ENCODE measurements at places on chromosomes 3 and 15.
A peak's percentile ranks its signal among the peaks of the same experiment; 100 is the strongest.

DNA sequence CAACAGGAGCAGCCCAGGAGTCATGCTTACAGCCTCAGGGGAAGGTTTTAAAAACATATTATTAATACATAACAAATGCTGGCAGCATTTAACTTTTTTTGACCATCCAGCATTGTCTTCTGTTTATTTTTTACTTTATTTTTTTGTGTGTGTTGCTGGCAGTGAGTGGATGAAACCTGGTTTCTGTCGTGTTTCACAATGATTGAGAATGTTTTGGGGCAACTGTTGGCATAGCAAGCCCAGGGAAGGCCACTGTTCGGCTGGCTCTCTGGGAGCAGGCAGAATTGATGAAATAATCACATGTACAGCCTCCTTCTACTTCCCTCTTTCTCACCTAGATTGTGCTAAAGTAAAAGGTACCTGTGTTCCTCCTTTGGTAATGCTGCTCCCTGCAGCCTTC is 190.2 kb downstream of the NR1D2 start:
- DNase-seq: no peak

- DNase-seq: no peak
Observed at GRCh38 chr3:36196058-36196457, 184.2 kb upstream of the STAC start.

DNA sequence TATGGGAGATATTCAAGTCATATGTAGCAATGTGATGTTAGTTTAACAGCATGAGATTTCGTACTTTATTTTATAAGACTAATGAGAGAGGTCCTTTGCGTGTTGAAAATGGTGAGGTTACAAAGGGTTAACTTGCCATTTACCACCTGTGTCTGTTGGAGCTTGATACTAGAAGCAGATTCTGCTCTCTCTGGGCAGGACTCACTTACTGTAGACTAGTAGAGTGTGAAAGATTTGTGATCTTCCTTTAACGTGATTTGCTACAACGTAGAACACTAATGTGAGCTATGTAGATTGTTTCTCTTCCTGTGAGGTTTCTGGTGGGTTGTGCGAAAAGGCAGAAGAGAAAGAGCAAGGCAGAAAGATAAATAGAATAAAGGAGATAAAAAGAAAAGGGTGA is 1.1 kb downstream of the TP63 start:
- DNase-seq: no peak

- DNase-seq: no peak
Observed at GRCh38 chr15:93017526-93017925, 71.5 kb downstream of the RGMA start.

DNA sequence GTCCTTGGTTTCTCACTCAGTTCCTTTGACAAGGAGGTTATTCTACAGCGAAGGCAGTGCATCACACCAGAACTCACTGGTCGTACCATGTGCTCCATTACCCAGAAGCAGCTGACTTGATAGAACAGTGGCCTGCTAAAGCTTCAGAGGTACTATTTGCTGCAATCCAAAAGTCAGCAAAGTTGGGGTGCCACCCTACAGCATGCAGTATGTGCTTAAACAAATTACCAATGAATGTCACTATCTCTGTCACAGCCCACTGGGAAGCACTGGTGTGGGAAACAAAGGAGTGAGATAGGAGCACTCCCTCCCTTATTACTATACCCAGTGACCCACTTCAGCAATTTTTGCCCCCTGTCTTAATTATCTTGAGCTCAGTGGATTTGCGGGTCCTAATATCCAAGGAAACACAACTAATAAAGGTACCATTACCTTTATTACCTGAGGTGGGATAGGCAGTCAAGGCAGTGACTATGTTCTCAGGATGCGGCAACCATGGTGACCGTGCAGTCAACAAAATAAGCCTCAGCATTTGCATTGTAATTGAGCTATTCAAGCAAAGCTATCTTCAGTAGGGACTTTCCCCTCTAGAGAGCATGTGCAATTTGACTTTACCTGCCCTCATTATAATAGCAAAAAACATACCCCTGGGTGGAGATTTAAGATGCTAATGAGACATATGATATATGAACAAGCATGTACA is 199.4 kb downstream of the OCA2 start:
- DNase-seq: no peak

DNA sequence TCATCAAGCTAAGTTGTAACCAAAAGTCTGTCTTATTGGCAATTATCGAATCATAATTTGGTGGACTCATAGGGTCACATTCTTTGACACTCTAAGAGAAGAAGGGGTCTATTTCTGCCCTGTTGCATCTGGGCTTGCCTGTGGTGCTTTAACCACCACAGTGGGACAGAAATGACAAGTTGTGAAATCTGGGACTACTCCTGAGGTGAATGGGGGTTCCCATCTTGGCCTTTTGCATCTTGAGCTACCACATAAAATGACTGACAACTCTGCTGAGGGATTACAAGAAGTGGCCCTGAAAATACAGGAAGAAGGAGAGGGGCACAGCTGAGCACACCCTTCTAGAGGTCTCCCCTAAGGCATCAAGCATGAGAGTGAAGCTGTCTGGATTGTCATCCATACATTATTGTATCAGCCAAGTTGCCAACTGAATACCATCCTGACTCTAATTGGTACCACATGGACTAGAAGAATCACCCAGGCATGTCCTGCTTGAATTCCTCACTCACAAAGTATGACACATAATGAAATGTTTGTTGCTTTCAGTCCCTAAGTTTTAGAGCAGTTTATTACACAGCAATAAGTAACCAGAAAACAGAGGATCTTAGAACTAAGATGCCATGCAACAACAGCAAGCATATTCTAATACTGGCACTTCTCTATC is 306.5 kb downstream of the ROBO1 start:
- no peak for DNase-seq

DNA sequence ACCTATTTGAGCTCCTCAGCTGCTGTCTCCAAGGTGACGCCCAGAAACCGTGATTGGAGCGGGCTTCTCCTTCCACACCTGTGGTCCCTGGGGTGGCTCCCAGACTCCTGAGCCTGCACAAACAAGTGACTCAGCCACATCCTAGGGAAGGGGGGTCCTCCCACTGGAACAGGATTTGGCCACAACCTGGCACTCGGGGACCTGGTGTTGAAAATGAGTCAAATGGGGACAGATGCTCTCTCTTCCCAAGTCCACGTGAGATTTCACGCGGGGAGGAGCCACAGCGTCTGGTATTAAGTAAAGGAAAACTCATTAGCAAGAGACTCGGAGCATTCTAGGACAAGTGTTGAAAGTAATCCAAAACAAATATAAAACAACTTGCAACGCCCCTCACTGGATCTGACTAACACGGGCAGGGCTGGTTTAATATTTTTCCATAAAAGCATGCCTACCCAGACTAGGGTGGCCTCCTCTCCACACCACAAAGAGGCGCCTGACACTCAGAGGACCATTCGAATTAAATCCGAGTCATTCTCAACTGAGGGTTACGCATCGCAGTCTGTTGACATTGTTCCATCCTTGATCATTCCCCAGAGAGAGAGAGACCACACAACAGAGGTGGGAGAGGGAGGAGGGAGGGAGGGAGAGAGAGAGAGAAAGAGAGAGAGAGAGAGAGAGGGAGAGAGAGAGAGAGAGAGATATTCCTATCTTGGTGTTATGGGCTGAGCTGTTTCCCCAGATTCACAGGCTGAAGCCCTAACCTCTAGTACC is 74.4 kb downstream of the MGLL start:
- DNase-seq: no peak

DNA sequence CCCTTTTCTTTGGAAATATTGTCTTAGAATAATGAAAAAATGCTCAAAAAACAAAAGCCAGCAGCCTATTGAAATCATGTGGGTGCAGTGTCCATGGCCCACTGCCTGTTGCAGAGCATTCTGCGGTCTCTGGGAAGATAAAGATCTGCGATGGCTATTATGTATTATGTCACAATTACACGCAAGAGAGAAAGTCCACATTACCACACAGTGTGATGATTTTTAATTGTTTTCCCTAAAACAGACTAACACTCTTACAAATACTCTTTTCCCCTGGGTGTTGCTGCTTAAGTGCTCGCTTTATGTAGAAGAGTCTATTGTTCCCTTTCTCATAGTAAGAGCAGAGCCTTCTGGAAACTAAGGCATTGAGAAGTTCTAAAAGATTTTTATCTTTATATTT is 32.2 kb downstream of the SSR3 start:
- DNase-seq: no peak

DNA sequence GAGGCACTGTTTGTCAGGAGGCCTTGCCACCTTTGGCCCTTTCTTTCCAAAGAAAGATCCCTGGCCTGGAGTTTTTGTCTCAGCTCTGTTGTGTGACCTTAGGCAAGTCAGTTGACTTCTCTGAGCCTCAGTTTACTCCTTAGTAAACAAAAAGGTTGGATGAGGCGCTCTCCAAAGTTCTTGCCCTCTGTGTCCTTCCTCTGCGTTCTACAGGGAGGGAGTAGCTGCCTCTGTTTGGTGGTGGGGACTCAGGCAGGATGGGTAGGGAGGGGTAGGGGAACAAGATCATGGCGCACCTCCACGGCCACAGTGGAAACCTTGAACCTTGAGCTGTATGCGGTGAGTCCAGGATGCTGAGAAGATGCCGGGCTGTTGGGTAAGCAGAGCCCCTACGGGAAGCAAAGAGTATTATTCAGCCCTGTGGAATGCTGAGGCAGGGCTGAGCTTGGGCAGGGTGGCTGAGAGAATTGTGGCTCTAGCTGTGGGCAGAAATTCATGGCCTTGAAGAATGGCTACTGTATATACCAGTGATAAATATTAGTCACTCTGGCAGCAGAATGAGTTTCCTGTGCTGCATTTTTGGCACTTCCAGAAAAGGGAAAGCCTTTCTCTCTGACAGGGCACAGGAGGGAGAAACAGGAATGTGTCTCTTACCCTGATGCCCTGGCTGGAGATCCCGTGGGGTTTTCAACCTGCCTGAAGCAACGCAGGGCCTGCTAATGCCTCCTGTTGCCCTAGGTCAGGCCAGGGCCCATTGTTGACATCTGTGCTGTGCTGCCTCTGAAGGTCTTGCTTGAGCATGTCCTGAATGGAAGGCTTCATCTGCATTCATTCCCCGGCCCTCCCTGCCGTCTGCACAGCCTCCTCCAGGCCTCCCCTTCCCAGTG is 39.9 kb downstream of the SMAD3 start:
- no peak for DNase-seq

DNA sequence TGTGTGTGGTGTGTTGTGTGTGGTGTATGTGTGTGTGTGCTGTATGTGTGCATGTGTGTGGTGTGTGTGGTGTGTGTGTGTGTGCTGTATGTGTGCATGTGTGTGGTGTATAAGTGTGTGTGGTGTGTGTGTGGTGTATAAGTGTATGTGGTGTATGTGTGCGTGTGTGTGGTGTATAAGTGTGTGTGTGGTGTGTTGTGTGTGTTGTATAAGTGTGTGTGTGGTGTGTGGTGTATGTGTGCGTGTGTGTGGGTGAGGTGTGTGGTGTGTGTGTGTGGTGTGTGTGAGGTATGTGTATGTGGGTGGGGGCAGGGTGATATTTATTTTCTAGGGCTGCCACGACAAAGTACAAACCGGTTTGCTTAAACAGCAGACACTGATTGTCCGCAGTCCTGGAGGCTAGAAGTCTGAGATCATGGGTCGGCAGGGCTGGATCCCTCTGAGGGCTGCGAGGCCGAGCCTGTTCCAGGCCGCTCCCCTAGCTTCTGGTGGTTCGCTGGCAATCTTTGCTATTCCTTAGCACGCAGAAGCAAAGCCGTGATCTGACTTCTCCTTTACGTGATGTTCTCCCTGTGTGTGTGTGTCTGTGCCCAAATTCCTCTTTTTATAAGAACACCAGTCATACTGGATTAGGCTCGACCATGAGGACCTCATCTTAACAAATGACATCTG is 160.2 kb downstream of the XXYLT1 start:
- no peak for DNase-seq

- no peak for DNase-seq
Observed at GRCh38 chr15:88091444-88092016, 165.0 kb downstream of the NTRK3 start.

DNA sequence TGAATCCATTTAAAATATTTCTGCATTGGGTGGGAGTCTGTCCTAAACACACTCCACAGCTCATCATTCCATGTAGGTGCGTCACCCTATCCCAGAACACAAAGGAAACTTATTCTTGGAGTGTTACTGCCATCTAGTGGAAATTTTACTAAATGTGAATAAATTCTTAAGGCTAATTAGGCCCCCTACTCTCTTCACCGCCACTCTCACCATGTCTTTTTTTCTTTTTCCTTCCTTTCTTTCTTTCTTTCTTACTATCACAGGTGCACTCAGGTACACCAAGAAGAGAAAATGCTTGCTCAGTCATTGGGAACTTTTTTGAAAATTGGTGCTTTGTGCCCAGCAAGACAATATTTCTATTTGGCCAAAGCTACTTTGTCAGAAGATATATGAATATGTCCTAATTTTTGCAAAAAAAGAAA is 26.4 kb upstream of the ATP8B4 start:
- DNase-seq: peak; percentile 40

GRCh38 chr15:77688693-77689092 is 56.0 kb upstream of the LINGO1 start:
- DNase-seq: no peak

DNA sequence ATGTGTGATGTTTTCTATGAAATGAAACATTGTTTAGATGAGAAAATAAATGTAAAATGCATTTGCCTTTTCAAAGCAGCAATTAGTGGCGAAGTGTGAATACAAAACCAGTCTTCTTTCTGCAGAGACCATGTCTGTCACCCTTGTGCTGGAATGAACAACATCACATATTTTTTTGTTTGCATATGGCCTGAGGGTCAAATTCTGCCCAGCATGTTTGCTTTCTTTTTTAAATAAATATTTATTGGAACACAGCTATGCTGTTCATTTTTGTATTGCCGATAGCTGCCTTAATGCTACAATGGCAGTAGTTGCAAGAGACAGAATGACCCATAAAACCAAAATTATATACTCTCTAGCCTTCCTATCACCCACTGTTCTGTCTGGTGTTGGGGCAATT is 75.3 kb upstream of the SNRPN start:
- DNase-seq: no peak

- no peak for DNase-seq
Observed at GRCh38 chr15:78343276-78344060, 3.3 kb downstream of the CRABP1 start.

- DNase-seq: no peak
Observed at GRCh38 chr15:87851497-87851896, 405.0 kb downstream of the NTRK3 start.

DNA sequence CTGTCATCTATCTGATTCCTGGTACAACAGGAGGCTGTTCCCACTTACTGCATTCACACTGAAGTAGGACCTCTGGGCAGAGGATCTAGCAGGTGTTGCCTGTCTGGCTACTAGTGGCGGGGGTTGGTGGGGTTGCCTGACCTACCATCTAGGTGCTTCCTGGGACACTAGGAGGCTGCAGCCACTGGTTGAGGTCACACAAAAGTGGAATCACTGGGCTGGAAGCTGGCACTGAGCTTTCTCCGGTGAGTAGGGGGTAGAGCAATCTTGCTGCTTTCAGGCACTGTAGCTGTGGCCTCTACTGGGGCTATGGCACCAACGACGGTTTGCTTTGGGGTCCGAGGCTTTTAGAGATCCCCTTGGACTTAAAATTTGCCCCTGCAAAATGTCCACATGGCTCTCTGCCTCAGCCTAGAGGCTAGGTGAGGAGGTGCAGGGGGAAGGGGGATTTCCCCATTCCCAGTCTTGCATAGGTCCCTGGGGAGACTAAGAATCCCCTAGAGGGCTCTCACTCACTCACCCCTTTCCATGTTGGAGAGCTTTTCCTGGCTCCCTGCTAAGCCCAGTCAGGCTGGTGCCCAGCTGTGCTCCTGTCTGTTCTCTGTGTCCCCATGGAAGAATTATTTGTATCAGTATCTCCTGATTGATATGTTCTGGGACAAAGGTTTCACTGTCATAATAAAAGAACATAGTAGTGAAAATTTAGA is 397.7 kb upstream of the EPHA6 start:
- no peak for DNase-seq

- DNase-seq: no peak
Observed at GRCh38 chr15:98241032-98241554, 280.6 kb downstream of the ARRDC4 start.

Measured in HuH-7.5 (cell line).